ENCODE measurements at places on chromosomes 2 and 18. TPM values are rescaled to one million over a fixed set of nuclear protein-coding genes. Genes with fewer than 3 reads are reported as not detected.

GKN2 gene
- total RNA-seq, result not detected

PGAP1 gene
- total RNA-seq, result 11.6 TPM

GAREM1 gene
- 2.4 TPM for total RNA-seq

NAPG gene
- total RNA-seq, result 50.6 TPM

CXCR4 gene
- 0.11 TPM for total RNA-seq

CROCC2 gene
- not detected for total RNA-seq

ACTR3 gene
- 472 TPM for total RNA-seq

PREB gene
- 46.4 TPM for total RNA-seq

RAMP1 gene
- 13.1 TPM for total RNA-seq

BOLL gene
- total RNA-seq, result not detected

UGT1A8 gene
- total RNA-seq, result 0.12 TPM
